ENCODE measurements at places on chromosomes 2 and 18.

- no peak for DNase-seq
Observed at GRCh38 chr18:75083131-75083530, 125.8 kb downstream of the PTGR3 start.

- no peak for DNase-seq
Observed at GRCh38 chr2:135688978-135689377, 52.7 kb upstream of the UBXN4 start.

- DNase-seq = no peak
Observed at GRCh38 chr2:219186754-219187456, 8.8 kb downstream of the RETREG2 start.

DNA sequence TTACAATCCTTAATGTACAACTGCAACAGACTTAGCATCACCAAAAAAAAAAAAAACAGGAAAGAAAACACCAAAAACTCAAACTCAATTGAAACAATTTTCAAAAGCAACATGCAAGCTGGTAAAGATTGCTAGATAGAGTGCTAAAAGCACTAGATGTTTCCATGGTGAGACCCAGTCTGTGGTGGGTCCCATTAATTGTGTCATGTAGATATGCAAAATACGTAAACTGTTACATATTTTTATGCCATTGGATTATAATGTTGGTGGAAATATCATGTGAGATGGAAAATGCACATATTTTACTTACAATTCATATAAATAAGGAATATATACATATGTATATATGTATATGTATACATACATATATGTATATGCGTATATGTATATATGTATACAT lies 30.5 kb downstream of the CSRNP3 start:
- no peak for DNase-seq

- DNase-seq = no peak
Observed at GRCh38 chr2:129913695-129914495, 65.6 kb upstream of the RAB6C start.
